ENCODE measurements at places on chromosomes 4 and X. TPM values are rescaled to one million over a fixed set of nuclear protein-coding genes. Genes with fewer than 3 reads are reported as not detected.
A peak's percentile ranks its signal among the peaks of the same experiment; 100 is the strongest.

Gene TBC1D8B
- 0.88 TPM for total RNA-seq

DNA sequence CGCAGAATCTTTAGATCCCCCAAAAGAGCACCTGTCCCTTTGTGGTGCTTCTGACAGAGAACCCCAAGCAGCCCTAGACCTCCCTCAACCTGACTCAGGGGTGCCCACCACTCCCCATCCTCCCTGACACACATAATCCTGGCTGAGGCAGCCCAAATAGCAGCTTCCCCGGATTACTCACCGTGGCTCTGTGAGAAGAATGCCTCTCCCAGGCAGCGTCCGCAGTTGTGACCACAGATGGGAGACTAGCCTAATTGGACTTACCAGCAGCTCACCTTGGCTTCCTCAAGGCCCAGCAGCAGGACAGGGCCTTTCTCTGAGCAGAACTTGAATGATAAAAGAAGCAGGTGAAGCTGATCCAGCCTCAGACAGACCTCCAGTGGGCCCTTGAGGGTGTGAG is 10.3 kb upstream of the ODAPH start:
- no peak for DNase-seq

GRCh38 chr4:1015179-1015578 is 3.8 kb downstream of the FGFRL1 start:
- DNase-seq = no peak

DNA sequence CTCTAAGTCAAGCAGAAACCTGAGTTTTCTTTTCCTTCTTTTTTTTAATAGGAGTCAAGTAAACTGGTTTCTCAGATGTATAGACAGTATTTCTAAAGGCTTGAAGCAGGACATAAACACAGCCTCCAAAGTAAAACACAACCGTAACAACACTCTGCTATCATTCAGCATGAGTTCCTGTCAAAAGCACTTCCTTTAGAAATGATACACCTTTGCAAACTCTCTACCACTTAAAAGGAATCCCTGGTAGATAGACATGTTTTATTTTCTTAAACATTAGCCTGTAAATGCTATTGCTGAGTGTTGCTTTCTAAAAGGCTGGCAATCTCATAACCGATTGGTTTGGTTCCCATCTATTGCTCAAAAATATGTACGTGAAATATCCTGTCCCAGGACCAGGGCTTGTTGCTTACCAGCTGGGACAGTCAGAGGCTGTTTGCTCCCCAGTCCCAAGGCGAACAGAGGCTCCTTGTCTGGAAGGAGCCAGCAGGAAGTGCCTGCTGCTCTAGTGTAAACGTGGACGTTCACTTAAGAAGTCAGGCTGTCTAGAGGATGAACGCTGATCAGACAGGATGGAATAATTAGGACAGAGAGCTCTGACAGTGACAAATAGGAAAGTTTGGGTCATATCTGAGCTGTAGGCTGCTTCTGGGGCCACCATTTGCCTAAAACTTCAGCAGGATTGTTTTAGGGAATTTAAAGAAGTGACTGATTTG is 173.9 kb upstream of the KLF3 start:
- DNase-seq = peak; percentile 29

All from activated CD4-positive, alpha-beta T cell treated with anti-CD3 and anti-CD28 coated beads for 36 hours (primary cell).